Metanephros (tissue), 2 donors: ENCODE measurements at places on chromosomes 1 and 21. TPM values are rescaled to one million over a fixed set of nuclear protein-coding genes. Genes with fewer than 3 reads are reported as not detected.

Gene RBBP4
- 189 TPM for total RNA-seq

Gene TNFSF4
- 1.8 TPM for total RNA-seq

Gene DCST1
- total RNA-seq: not detected

Gene TNNI3K
- 0.99 TPM for total RNA-seq

Gene OR6K3
- not detected for total RNA-seq

Gene CNR2
- 0.12 TPM for total RNA-seq

Gene UQCRHL
- total RNA-seq: 4.7 TPM

Gene CBR1
- 110 TPM for total RNA-seq

Gene THBS3
- 27.5 TPM for total RNA-seq

Gene ATP6V1G3
- 1.9 TPM for total RNA-seq

Gene CLCN6
- total RNA-seq: 13.7 TPM

Gene TNFAIP8L2
- total RNA-seq: 2.3 TPM

Gene NSUN4
- total RNA-seq: 26.6 TPM

Gene AMY1B
- total RNA-seq: not detected

Gene SLAMF7
- total RNA-seq: 0.58 TPM

Gene FCRL2
- total RNA-seq: 0.18 TPM

Gene IL19
- total RNA-seq: 0.70 TPM

Gene ST6GALNAC3
- total RNA-seq: 49.0 TPM

Gene DCDC2B
- not detected for total RNA-seq

Gene GCSAML
- total RNA-seq: 0.41 TPM

Gene GBP5
- 0.53 TPM for total RNA-seq

Gene FCER1G
- total RNA-seq: 21.9 TPM

Gene UBE4B
- total RNA-seq: 50.6 TPM

Gene KRTAP12-2
- not detected for total RNA-seq

Gene DIRAS3
- total RNA-seq: 1.5 TPM

Gene GPATCH4
- total RNA-seq: 9.6 TPM

Gene BGLAP
- total RNA-seq: 2.1 TPM

Gene SELL
- 11.6 TPM for total RNA-seq

Gene UCHL5
- total RNA-seq: 25.0 TPM

Gene SELP
- 6.8 TPM for total RNA-seq

Gene ZSWIM5
- total RNA-seq: 4.8 TPM

Gene SYT14
- 0.29 TPM for total RNA-seq

Gene LCE1F
- not detected for total RNA-seq

Gene MAGI3
- total RNA-seq: 31.6 TPM

Gene HES3
- not detected for total RNA-seq
